ENCODE measurements at places on chromosomes 3 and 15.
A peak's percentile ranks its signal among the peaks of the same experiment; 100 is the strongest.

DNA sequence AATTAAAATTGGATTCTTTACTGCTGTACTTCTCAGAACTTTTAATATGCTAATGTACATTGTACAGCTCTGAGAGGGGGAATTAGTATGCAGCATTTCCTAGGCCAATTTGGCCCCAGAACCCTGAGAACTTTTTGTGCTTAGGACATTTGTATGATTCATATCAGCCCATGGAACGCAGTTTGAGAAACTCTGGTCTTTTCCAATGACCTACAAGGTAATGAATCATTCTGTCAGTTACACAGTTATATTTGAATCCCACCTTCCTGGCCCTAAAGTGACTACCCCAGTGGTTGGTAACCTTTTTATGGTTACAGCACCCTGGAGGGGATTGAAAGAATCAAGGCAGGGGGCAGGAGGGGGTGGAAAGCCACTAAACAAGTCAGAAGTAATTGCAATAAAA is 25.6 kb upstream of the KBTBD12 start:
- DNase-seq = no peak

DNA sequence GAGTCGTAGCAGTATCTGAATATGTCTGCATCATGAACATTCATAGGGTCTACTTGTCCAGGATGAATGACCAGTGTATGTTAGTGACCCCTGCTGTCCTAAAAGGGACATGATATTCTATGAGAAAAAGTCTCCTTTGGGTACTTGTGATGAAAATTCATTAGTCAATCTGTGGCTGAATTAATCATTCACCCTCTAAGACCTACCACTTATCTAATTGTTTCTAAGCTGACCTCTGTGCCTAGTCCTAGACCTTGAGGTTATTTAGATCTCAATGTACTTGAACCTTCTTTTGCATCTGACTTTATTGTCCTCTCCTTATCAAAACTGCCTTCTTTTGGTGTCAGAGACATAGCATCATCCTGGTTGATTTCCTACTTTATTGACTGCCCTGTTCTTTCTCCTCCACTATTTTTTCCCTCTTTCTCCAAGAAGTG is 799.3 kb downstream of the DIPK2A start:
- peak; percentile 31 for DNase-seq

DNA sequence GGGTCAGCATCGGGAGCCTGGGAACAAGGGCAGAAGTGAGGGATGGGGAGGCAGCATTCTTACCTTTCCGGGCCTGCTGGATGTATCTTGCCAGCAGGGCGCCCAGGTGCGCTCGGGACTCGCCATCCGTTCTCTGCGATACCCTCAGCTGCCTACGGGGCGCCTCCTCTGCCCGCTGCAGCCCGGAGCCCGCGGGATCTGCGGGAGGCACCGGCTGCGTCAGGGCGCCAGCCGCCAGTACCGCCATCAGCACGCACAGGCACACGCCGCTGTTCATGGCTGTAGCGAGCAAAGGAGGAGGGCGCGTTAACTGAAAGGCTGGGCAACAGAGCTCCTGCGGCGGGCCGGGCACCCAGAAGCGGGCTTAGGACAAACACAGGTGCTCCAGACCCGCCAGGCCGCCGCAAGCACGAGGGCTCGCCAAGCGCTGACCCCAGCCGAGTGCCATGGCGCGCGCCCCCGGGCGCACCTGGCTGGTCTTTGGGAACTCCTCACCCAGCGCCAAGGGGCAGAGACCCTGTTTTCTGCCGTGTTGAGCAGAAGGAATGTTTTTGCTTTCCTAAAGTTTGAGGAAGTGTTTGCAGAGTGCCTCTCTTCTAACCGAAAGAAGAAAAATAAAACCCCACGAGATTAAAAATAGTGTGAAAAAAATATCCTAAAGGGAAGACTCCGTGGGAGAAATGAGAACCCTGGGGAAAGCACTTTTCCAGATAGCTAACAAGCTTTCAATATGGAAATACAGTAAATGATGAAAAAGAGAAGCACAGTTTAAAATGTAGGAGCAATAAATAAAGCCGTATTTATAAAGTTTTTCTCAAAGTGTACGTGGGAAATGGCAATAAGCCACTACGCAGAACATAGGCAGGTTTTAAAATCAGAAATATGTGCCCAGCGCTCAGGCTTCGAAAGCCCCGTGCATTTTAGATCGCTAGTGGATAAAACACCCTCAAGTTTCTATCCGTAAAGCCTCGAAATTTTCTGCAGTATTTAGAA is 2.3 kb downstream of the CCK start:
- DNase-seq = no peak

DNA sequence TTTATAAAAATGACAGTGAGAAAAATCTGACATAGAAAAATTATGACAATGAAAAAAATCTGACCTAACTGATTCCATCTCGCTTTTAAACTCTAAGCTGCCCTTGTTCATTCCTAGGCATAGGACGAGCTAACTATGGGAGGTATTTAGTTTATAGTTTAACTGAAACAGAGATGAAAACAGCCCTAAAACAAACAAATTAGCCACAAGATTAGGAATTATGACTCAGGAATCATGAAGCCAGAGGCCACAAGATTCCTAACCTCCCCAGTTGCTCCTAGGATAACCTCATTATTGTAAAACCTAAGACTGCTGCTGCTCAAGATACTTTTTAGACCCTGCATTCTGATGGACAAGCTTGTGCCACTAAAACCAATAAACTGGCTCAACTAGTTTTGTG is 122.7 kb upstream of the MNS1 start:
- no peak for DNase-seq

- DNase-seq = no peak
Observed at GRCh38 chr3:116905794-116906193, 196.2 kb downstream of the TUSC7 start.

GRCh38 chr3:177150970-177151627 is 46.2 kb downstream of the TBL1XR1 start:
- no peak for DNase-seq

- no peak for DNase-seq
Observed at GRCh38 chr3:71517271-71517791, 66.2 kb downstream of the FOXP1 start.

- DNase-seq = no peak
Observed at GRCh38 chr3:127284258-127284657, 3.6 kb downstream of the PRR20G start.

DNA sequence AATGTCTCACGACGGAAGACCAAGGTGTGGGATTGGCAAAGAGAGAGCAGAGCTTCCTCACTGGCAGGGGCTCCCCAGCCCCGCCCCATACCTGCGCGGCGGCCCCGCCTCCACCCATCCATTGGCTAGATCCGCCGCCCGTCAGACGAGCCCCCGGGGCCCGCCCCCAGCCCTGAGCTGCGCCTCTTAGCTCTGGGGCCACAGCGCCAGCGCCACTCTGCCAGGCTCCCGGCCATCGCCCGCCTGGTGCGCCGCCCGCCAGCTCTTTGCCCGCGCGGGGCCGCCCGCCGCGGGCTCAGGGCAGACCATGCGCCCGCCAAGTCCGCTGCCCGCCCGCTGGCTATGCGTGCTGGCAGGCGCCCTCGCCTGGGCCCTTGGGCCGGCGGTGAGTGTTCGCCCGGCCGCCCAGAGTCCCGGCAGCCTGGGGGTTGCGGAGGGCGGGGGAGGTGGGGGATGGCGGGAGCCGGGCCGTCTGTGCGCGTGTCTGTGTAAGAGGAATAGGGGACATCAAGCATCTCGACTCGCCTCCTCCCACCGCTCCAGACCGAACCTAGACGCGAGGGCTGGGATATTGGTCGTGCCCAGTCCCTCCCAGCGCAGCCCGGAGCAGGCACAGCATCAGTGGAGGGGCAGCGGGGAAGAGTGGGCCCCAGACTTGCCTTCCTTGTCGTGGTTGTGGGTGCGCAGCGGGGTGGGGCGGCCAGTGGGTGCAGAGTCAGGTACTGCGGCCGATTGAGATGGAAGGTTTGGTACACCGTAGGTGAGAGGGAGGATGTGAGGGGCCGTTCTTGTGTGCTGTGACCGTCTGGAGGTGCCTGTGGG is at the start of gene VIPR1:
VIPR1 (plus strand) TSS at position 215 of the 822 bp plus-strand sequence; CDS start at position 308, 93 bp downstream.
- peak; percentile 39 for DNase-seq

DNA sequence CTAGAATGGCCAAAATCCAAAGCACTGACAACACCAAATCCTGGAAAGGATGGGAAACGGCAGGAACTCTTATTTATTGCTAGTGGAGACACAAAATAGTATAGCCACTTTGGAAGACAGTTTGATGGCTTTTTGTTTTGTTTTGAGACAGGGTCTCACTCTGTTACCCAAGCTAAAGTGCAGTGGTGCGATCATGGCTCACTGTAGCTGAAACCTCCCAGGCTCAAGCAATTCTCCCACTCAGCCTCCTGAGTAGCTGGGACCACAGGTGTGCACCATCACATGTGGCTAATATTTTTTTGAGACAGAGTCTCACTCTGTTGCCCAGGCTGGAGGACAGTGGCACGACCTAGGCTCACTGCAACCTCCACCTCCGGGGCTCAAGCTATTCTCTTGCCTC is 27.3 kb upstream of the GPR160 start:
- DNase-seq = no peak

GRCh38 chr15:57138349-57138788 is 219.9 kb downstream of the TCF12 start:
- DNase-seq = peak; percentile 18

DNA sequence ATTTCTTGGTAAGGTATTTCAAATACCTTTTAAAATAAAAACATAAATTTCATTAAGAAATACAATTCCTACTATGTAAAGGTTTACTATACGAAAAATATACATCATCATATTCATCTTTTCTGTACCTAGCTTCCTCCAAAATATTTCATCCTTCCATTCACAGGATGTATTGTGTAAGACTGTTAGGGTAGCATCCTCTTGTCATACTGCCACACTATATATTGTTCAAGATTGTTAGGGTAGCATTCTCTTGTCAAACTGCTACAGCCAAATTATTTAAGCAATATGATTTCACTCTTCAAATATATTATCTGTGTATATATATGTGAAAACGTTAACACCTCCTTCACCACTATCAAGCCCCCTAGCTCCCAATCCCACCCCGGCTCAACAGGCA is 3.5 kb downstream of the RPL22L1 start:
- DNase-seq = no peak

DNA sequence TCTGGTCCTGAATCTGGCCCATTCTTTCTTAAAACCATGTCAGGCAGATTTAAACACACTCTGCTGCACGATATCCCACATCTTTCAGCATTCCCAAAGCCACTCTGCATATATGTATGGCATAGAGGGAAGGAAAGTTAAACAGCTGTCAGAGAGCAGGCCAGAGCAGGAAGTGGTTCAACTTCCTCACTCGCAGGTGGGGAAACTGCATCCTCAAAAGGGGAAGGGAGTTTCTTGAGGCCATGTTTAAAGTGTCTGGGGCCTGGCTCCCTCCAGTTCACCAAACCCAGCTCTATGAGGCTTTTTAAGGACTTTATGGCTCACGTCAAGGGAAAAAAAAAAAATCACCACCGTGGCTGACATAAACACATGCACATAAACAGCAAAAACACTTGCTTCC is 123.1 kb downstream of the OPA1 start:
- peak; percentile 72 for DNase-seq

GRCh38 chr3:14797731-14798130 is 21.0 kb upstream of the FGD5 start:
- no peak for DNase-seq

- no peak for DNase-seq
Observed at GRCh38 chr3:42814914-42815507, 5.8 kb downstream of the ACKR2 start.

- peak; percentile 93 for DNase-seq
Observed at GRCh38 chr3:46059432-46059831, 32.1 kb upstream of the XCR1 start.

DNA sequence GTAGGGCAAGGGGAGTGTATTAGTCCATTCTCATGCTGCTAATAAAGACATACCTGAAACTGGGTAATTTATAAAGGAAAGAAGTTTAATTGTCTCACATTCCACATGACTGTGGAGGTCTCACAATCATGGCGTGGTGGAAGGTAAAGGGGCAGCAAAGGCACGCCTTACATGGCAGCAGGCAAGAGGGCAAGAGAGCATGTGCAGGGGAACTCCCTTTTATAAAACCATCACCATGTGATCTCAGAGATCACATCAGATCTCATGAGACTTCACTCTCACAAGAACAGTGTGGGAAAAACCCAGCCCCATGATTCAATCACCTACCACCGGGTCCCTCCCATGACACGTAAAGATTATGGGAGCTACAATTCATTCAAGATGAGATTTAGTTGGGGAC is 41.4 kb downstream of the SUMF1 start:
- DNase-seq = no peak

DNA sequence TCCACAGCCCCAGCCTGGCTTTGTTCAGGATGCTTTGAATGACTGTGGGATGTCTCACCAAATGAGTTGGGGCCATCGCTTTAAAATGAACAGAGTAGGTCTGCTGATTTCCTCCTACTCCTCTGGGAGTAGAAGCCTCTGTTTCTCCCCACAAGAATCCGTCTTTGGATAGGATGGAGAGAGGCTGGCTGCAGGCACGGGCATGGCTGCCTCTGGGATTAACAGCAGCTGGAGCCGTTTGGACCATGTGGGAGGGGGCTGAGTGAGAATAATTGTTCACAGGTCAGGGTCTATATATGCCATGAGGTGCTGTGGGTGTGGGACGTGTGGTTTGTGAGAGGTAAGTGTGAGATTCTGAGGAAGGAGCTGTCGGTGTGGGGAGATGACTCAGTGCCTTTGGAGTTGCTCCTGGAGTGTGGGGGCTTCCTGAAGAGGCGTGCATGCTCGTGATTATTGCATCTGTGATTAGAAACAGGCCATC is 48.0 kb upstream of the APEH start:
- DNase-seq = no peak
